Tibial artery (tissue), 4 donors: ENCODE measurements at places on chromosomes 1 and 21.

- DNase-seq, result no peak
Measured at GRCh38 chr1:107976431-107976830, 11.5 kb upstream of the VAV3 start.

DNA sequence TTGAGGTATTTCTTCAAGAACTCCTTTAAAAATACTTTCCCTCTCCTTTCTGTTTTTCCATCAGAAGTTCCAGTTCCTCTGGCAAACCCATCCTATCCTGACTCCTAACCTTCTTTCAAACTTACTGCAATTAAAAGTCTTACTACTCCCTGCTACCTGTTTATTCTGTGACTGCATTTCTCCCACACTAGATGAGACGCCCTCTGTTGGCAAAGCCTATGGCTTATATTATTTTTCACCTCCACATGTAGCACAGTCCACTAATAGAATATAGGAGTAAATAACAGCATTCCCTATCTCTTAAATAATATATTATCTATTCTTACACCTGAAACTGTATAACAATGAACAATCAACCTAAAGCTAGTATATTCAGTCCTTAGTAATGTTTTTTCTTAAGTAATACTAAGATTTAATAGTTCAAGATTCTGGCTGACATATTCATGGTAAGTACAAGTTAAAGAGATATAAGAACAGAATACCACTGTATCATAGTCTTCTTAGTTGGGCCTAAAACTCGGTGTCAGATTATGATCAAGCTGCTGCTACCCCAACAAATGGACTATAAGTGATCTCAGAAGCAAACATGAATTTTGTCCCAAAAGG is 54.8 kb downstream of the RAB3GAP2 start:
- DNase-seq, result no peak

- no peak for DNase-seq
Measured at GRCh38 chr1:60449876-60450275, 376.3 kb upstream of the C1orf87 start.

DNA sequence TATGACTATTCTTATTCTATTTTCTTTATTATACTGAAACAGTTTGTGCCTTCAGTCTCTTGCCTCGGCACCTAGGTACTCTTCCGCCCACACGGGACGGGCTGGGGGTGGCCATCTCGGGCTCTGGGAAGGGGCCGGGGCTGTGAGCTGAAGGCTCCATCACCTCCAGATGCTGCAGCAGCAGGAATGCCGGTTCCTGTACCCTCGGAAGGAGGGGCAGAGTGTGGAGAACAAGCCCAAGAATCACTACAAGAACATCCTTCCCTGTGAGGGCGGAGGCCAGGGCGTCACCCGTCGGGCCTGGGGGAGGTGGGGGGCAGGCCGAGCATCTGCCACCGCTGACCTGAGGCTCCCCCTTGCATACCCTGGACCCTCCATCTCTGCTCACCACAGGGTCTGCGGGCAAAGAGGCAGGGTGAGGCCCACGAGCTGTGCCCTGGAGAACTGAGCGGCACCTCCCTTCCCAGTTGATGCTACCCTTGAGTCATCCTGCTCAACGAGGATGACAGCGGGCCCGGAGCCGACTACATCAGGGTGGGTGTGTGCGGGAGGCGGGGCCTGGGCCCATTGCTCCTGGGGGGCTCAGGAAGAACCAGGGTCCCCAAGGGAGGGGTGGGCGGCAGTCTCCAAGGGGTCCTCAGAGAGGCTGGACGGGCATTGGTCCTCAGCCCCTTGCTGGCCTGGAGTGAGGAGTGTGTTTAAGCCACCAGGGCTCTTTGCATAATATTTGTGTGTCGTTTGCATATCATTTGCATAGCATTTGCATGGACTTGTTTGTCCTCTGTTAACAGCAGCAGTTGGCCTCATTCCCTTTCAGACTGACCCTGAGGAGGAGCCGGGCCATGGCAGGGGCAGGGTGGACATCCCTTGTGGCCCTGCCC is 7.5 kb downstream of the RNF223 start:
- no peak for DNase-seq

DNA sequence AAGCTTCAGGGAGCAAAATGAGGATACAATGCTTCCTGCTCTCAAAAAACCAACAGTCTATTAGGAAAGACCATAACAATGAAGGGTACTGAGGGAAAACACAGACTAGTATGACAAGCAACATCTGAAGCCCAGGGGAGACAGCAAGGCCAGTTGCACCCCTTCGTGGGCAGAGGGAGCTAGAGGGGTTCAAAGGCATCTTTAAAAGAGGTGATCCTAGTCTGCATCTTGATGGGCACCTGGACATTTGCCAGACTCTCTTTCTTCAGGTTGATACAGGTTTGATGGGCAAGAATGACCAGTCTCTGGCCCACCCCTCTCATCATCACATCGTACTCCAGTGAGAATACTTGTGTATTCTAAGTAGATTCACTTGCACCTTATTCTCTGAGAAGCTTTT is 177.7 kb downstream of the VAV3 start:
- no peak for DNase-seq

DNA sequence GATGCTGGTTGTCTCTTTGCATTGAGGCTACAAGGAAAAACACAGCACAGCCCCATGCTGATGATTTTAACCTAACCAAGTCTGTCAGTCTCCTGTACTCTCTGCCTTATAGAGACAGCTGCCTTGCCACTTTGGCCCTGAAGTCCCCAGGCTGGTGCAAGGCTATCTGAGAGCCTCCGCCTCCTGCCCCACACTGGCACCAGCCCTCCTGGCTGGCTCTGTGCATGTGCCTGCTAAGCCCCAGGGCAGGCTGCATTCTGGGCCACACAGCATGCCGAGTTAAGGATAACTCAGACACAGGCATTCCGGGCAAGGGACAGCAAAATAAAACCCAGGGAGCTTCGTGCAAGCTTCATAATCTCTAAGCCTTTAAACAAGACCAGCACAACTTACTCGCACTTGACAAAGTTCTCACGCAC is 910 bp downstream of the RUNX1 start:
- no peak for DNase-seq

- no peak for DNase-seq
Measured at GRCh38 chr1:181350131-181350530, 133.2 kb upstream of the CACNA1E start.

DNA sequence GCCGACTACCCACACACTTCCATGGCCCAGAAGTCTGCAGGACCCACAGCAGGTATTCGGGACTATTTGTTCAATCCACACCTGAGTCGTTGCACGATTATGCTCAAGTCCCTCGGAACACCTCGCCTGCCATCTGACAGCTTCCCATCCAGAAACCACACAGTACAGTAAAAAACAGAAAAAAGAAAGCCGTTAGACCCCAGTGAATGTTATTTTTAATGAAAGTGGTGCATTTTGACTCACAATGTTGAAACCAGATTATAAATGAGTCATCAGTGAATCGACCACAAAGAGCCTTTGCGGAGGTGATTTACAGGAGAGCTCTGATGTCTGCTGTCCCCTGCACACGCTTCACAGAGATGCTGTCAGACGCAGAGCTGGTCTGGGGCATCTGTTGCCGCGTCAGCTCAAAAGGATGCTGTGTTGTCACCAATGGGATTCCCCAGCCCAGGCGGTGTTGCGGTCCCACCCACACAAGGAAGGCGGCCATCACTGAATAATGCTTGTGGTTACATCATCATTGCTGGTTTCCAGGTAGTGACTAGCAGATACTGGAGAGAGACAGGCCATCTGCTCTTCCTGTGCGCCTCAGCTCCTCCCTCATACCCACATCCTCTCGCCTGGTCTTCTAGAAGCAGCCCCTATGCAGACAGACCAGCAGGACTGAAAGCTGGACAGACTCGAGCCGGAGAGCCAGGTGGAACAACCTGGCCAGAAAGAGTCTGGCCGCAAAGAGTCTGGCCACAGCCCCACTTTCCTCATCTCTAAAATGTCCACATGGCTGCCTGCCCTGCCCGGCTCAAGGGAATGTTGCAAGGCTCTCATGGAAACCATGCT is 116.8 kb downstream of the TOMM20 start:
- no peak for DNase-seq

GRCh38 chr21:29849735-29850176 is 90.0 kb downstream of the GRIK1 start:
- peak; percentile 30 for DNase-seq

DNA sequence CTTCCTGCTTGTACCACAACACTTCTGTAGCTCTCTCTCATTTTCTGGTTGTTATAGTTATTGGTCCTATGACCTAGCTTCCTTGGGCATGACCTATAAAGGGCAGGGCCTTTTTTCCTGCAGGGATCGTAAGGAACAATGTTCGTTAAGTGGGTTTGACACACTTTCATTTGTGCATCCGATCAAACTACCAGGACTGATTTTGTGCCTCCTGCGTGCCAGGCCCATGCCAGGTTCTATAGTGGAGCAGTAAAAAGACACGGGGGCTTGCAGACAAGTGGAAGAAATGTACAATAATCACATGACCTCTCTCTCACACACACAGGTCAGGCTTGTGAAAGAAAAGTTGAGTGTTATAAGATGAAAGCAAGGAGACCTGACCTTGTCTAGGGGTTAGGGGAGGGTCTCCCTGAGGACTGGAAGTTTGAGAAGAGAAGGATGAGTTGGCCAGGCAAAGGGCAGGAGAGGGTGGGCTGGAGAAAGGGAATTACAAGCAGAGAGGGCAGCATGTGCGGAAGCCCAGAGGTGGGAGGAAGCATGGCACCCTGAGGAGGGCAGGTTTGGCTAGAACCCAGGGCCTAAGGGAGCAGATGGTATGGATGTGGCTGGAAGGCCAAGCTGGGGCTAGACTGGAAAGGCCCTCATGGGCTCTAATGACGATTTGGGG is 145.4 kb downstream of the GRIK3 start:
- DNase-seq, result no peak

DNA sequence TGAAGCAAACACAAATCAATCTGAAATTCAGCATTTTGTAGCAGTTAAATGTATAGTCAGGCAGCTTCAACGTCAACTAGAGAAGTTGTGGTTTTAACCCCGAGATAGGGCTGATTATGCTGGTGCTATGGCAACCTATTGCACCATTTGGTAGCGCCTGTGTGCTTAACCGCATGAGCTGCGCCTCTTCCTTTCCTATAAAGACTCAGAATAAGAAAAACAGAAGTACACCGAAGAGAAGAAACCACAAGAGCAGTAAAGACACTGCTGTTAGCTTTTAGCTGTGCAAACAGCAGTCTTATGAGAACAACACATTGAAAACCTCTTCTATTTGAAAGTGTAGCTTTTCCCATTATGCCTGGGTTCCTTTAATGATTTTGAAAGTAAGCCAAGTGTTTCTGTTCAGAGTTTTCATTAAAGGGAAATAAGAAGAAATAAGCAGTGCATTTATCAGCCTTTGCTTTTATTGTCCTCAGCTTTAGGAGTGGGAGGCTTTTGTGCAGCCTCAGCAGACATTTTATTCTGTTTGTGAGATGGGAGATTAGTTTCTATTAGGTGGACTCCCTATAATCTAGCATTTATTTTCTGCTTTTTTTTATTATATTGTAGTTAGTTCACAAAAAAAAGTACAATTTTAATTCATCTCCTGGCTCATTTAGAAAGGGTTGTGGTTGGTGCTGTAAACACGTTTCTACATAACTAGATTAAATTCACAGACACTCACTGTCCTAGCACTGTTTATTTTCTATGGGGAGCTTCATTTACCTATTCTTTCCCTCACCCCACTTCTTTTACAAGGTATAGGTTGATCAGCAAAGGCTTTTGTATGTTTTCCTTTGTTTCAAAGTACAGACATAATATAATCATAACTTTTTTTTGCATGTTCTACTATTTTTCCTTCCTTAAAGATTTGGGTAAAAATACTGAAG is 43.3 kb downstream of the PTPRC start:
- no peak for DNase-seq

DNA sequence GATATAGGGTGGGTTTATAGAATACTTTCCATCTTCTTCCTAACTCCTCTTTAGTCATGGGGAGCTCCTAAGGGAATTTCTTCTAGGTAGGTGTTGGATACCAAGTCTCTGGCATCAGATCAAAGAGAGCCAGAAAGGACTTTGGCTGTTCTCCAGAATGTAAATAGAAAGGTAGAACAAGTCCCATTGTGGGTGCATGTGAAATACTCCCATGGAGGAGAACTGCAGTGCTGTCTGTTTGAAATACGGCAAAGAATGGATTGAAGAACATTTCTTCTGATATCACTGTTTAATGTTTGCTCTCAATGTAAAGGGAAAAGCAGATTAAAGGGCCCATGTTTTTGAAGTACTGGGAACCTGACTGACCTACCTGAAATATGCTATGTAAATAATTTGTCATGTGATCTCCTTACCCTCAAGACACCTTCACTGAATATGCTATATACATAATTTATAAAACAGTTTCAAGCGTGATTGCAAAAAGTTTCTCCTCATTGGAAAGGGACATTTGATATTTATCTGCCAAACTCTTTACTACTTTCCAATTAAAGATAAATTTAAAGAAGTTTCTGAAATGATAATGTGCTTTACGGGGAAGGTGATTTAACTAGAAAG is 65.9 kb downstream of the LAMC1 start:
- DNase-seq, result no peak

GRCh38 chr1:14113841-14114567 is 414.0 kb downstream of the PRDM2 start:
- DNase-seq, result peak; percentile 23

DNA sequence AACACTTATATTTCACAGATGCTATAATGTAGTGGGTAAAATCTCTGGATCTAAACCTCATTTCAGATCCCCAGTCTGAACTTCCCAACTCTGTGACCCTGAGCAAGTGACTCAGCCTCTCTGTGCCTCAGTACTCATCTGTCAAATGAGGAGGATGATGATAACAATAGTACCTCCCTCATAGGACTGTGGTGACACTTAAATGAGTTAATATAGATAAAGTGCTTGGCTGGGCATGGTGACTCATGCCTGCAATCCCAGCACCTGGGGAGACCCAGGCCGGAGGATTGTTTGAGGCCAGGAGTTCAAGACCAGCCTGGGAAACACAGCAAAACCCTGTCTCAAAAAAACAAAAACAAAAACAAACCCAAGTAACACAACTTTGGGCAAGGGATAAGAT is 4.7 kb upstream of the ECE1 start:
- no peak for DNase-seq

- no peak for DNase-seq
Measured at GRCh38 chr1:200319148-200319547, 90.7 kb downstream of the ZNF281 start.

DNA sequence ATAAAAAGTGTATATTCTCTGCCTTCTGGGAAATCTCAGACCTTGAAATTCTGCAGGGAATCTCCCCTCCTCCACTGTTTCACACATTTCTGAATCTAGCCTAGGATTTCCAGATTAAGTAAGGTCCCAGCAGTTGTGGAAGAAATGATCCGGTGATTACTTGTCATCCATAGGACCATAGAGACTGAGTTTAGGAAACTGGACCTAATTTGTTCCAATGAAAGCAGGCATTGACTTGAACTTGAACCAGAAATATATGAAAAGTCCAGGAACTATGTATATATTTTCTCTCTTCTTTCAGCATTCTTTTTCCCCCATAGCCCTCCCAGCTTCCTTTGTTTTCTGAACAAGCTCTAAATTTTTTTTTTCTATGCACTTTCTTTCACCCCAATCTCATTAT is 149.5 kb upstream of the SPAG17 start:
- no peak for DNase-seq
